Stomach (tissue), 19 donors: ENCODE measurements at places on chromosomes 4 and X. TPM values are rescaled to one million over a fixed set of nuclear protein-coding genes. Genes with fewer than 3 reads are reported as not detected.

DNA sequence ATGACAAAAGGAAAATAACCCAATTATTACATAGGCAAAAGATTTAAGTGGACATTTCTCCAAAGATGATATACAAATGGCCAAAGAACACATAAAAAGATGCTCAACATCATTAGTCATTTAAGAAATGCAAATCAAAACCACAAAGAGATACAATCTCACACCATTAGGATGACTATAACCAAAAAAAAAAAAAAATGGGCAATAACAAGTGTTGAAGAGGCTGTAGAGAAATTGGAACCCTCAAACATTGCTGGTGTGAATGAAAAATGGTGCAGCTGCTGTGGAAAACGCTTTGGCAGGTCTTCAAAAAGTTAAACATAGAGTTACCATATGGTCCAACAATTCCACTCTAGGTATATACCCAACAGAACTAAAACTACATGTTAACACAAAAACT, 5.6 kb upstream of the PRDX4 start:
- H3K27me3 ChIP-seq = no peaks in the 10 kb centered on the region
- no peak overlapping the region for H3K27ac ChIP-seq
- no peak overlapping the region for H3K4me3 ChIP-seq
- peaks cover 1% of the 10 kb centered on the region for H3K4me1 ChIP-seq
- H3K36me3 ChIP-seq = no peaks in the 10 kb centered on the region

DNA sequence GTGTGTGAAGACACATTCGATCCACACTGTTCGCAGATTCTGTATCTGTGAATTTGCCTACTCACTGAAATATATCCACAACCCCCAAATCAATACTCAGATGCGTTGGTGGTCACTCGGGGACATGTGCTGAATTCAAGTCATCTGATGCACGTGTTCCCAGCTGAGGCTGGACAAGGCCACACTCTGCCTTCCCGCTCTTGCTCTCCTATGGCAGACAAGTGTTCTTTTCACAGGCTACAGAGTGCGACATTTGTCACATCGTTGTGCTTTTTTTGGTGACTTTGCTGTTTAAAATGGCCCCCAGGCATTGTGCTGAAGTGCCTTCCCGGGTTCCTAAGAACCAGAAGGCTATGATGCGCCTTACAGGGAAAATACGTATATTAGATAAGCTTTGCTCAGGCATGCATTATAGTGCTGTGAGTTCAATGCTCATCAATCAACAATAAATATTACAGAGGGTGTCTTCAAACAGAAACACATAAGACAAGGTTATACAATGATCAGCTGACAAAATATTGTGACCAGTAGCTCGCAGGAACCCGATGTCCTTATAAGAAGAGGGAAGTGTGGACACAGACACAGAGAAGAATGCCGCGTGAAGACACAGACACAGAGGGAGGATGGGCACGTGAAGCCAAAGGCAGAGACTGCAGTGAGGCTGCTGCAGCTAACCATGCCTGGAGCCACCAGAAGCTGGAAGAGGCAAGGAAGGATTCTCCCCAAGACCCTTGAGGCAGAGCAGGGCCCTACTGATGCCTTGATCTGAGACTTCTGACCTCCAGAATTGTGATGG, 42.0 kb downstream of the IRF2 start:
- DNase-seq = no peak
- peaks cover 16% of the 10 kb centered on the region for H3K36me3 ChIP-seq

- no peak overlapping the region for H3K4me3 ChIP-seq
- no peak overlapping the region for H3K27ac ChIP-seq
- H3K36me3 ChIP-seq = no peaks in the 10 kb centered on the region
- no peak for DNase-seq
- no peaks in the 10 kb centered on the region for H3K27me3 ChIP-seq
These were observed 16.3 kb upstream of the DHRSX start for GRCh38 chrX:2517055-2517454.

- no peak overlapping the region for H3K4me3 ChIP-seq
- no peak overlapping the region for H3K27ac ChIP-seq
- DNase-seq = no peak
- H3K4me1 ChIP-seq = no peaks in the 10 kb centered on the region
These were observed 1235.3 kb downstream of the FSTL5 start for GRCh38 chr4:160928482-160928881.

DNA sequence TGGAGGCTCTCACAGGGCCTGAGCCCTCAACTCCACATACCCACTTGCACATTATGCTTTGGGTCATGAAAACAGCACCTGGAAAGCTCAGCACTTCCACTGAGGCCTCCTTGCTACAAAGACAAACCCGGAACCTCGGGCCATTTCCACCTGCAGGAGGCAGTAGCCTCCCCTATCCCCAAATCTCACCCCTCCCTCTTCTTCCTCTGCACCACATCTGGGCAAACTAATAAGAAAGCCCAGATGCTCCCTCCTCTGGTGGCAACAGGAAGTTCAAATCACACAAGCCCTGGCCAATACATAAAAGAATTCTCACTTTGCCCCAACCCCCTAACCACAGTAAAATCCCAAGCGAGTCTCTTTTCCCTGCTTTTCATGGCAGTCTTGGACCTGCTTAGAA, 136.4 kb downstream of the MAPK10 start:
- H3K4me3 ChIP-seq = no peak overlapping the region
- no peaks in the 10 kb centered on the region for H3K36me3 ChIP-seq
- no peak for DNase-seq
- H3K4me1 ChIP-seq = no peaks in the 10 kb centered on the region
- no peaks in the 10 kb centered on the region for H3K27me3 ChIP-seq
- no peak overlapping the region for H3K27ac ChIP-seq

DNA sequence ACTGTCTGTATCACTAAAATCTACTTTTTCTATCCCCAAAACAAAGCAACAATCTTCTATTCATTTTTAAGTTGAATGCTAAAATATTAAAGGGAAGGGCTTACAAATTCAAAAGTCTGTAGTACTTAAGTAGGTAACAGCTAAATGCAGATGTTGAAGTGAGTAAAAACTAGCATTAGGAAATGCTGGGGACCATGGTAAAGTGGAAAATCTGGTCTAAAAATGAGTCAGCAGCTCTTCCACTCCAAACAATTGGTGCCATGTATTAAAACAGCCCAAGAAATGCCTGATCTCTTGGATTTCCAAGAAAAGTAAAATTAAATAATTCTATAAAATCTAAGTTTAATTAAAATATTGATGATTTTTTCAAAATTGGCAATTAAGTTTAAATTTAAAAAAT, 73.3 kb upstream of the PPP3CA start:
- no peak for DNase-seq
- H3K27ac ChIP-seq = no peak overlapping the region
- no peak overlapping the region for H3K4me3 ChIP-seq

DNA sequence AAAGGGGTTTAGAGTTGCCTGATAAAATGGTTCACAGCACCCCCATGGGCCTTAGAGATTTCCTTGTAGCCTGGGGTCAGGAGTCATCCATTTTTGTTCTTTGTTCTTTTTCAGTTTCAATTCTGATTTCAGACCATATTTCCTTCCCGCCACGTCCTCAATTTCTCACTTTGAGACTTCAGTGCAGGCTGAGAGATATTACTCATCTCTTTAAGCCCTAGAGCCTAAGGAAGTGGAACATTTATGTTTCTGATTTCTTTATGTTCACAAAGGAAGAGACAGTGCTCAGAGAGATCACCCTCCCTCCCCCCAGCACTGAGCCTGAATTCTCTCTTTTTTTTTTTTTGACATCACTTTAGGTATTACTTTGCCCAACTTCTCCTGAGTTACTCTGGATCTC, 56.3 kb downstream of the MSN start:
- H3K27me3 ChIP-seq = no peaks in the 10 kb centered on the region
- peak; percentile 13 for DNase-seq
- no peak overlapping the region for H3K4me3 ChIP-seq
- H3K36me3 ChIP-seq = peaks cover 27% of the 10 kb centered on the region
- no peaks in the 10 kb centered on the region for H3K4me1 ChIP-seq
- no peak overlapping the region for H3K27ac ChIP-seq

DNA sequence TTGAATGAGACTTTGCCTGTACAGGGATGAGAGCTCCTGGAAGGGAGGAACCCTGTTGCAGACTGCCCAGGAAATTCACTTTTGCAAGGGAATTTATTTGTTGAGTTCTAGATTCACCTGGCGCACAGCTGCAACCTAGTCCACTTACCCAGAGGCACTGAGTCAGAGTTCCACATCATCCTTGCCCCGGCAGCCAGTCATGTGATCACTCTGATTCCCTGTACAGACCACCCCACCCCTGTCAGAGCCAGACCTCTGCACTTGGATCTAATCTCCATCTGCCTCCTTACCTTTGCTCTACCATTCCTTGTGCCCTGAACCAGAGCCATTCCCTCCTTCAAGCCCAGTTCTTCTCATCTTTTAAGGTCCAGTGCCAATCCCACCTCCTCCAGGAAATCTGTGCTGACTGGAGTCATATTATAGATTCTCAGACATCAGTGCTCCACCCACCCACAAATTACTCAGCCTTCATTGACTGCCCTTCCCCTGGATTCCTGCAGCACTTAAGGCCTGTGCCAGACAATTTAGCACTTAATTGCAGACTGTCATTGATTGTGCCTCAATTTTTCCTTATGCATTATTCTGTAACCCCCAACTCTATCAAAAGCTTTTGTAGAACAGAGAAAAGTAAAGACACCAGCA, 84.1 kb upstream of the MAGEA4 start:
- H3K4me1 ChIP-seq = no peaks in the 10 kb centered on the region
- H3K27me3 ChIP-seq = peaks cover 3% of the 10 kb centered on the region
- DNase-seq = no peak
- H3K4me3 ChIP-seq = no peak overlapping the region
- no peak overlapping the region for H3K27ac ChIP-seq
- H3K36me3 ChIP-seq = no peaks in the 10 kb centered on the region

GRCh38 chrX:12137951-12138360, 317 bp upstream of the FRMPD4 start:
- peak overlapping the region; percentile 40 for H3K4me3 ChIP-seq
- no peaks in the 10 kb centered on the region for H3K27me3 ChIP-seq
- H3K27ac ChIP-seq = no peak overlapping the region

- H3K36me3 ChIP-seq = no peaks in the 10 kb centered on the region
- H3K4me3 ChIP-seq = no peak overlapping the region
- H3K4me1 ChIP-seq = no peaks in the 10 kb centered on the region
- H3K27ac ChIP-seq = no peak overlapping the region
- no peak for DNase-seq
These were observed 24.3 kb downstream of the TMEM255A start for GRCh38 chrX:120286733-120287512.

- no peak for DNase-seq
- H3K36me3 ChIP-seq = no peaks in the 10 kb centered on the region
- no peaks in the 10 kb centered on the region for H3K4me1 ChIP-seq
- H3K27ac ChIP-seq = no peak overlapping the region
- no peaks in the 10 kb centered on the region for H3K27me3 ChIP-seq
These were observed 162.8 kb upstream of the POU3F4 start for GRCh38 chrX:83345298-83345697.

DNA sequence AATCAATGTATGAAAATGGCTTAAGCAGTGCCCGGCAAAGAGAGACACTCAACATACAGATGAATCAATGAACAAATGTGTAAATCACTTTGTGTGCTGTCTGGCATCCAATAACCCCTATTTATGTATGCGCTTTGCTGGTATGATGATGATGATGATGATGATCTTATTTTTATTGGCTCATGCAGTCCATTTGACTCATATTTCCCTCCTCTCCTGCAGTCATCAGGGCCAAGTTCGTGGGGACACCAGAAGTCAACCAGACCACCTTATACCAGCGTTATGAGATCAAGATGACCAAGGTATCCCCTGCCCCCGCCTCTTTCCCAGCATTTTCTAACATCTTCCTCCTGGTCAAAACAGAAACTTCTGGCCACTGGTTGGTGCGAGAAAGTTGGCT, 2.5 kb downstream of the TIMP1 start:
- no peak overlapping the region for H3K27ac ChIP-seq
- peak overlapping the region; percentile 47 for H3K4me3 ChIP-seq
- no peaks in the 10 kb centered on the region for H3K36me3 ChIP-seq

DNA sequence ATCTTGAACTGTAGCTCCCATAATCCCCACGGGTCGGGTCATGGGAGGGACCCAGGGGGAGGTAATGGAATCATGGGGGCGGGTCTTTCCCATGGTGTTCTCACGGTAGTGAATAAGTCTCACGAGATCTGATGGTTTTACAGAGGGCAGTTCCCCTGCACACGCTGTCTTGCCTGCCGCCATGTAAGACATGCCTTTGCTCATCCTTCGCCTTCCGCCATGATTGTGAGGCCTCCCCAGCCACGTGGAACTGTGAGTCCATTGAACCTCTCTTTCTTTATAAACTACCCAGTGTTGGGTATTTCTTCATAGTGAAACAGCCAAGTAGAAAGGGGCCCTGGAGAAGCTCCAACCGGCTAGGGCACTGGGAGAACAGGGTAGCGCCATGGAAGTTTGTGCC, 12.3 kb downstream of the CTAG1A start:
- no peaks in the 10 kb centered on the region for H3K4me1 ChIP-seq
- no peaks in the 10 kb centered on the region for H3K36me3 ChIP-seq
- no peaks in the 10 kb centered on the region for H3K27me3 ChIP-seq
- no peak overlapping the region for H3K4me3 ChIP-seq
- DNase-seq = no peak

GRCh38 chr4:42396752-42397634, at the start of gene SHISA3:
TSS of gene SHISA3 (plus strand) at chr4:42397488. CDS start at chr4:42398057, 569 bp downstream.
- H3K4me3 ChIP-seq = peak within 1 kb of the TSS; percentile 49
- peaks cover 31% of the 10 kb centered on the region for H3K4me1 ChIP-seq
- H3K27me3 ChIP-seq = peaks cover 81% of the 10 kb centered on the region

The DKK2 gene
- not detected for total RNA-seq

The ANXA5 gene
- total RNA-seq = 102 TPM

The VEGFD gene
- not detected for total RNA-seq

The ADD1 gene
- total RNA-seq = 216 TPM

The DIPK2B gene
- 9.3 TPM for total RNA-seq

The XG gene
- total RNA-seq = not detected

The GATA1 gene
- total RNA-seq = not detected
